ENCODE measurements at places on chromosomes 4 and X.

GRCh38 chr4:87657525-87657924 is 7.4 kb downstream of the DMP1 start:
- no peak for DNase-seq

GRCh38 chrX:46754586-46755061 is 4.3 kb downstream of the SLC9A7 start:
- DNase-seq = no peak

- no peak for DNase-seq
These were observed 20.3 kb downstream of the EVC start for GRCh38 chr4:5730993-5731990.

DNA sequence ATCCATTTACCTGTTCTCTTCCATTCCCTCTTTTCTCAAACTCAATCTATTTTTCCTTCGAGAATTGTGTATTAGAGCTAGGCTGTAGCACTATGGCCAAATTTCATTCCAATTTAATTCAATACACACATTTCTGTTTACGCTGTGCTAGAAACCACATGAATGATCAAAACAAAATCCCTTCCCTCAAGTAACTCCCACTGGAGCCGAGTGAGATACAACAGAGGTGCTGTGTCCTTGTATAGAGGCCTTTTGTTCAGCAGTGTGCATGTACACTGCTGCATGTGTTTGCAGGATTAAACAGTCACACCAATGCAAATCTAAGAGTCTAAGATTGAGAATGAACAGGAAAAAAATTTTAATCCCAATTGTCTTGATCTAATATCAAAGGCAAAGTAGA is 734.2 kb downstream of the RAPGEF2 start:
- no peak for DNase-seq

GRCh38 chrX:97876697-97877407 is 993.1 kb downstream of the RPA4 start:
- DNase-seq = no peak

DNA sequence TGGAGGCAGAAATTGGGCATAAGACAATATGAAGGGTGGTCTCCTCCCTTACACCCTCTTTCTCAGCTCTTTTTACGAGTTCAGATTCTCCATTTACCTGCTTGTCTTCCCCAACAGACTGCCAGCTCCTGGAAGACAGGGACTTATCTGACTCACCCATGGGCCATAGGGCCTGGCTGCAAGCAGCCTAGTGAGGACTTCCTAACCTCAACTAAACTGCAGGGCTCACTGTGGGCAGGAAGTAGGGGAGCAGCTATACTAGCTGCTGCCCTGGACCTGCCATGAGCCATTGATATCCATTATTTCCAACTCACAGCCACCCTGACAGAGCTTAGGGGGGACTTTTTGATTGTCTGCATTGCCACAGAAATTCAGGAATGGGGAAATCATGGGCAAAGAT is 11.5 kb upstream of the ZNF718 start:
- no peak for DNase-seq

DNA sequence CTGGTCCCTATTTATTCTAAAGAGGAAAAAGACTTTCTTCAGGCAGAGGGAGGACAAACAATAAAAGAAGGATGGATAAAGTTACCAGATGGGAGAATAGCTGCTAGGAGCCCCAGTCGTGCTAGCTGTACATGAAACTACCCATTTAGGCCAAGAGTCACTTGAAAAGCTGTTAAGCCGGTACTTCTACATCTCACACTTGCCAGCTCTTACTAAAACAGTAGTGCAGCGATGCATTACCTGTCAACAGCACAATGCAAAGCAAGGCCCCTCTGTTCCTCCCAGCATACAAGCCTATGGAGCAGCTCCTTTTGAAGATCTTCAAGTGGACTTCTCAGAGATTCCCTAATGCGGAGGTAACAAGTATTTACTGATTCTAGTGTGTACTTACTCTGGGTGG is 1138.8 kb downstream of the ARAP2 start:
- DNase-seq = peak; percentile 21

DNA sequence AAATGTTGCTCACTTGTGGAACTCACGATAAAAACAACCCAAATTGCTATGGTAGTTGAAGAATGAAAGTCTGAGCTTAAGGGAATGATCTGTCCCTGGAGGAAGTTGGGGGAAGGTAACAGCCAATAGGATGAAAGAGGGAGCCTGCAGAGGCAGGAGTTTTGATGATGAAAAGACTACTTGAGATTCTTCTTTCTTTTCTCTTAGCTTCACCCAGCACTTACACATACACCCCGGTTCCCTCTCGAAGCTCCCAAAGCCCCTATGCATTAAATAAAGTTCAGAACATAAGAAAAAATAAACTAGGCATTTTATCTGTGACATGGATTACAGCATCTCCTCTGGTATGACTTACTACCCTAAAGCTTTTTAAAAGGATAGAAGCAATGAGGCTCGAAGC is 122.9 kb upstream of the GATB start:
- DNase-seq = no peak

DNA sequence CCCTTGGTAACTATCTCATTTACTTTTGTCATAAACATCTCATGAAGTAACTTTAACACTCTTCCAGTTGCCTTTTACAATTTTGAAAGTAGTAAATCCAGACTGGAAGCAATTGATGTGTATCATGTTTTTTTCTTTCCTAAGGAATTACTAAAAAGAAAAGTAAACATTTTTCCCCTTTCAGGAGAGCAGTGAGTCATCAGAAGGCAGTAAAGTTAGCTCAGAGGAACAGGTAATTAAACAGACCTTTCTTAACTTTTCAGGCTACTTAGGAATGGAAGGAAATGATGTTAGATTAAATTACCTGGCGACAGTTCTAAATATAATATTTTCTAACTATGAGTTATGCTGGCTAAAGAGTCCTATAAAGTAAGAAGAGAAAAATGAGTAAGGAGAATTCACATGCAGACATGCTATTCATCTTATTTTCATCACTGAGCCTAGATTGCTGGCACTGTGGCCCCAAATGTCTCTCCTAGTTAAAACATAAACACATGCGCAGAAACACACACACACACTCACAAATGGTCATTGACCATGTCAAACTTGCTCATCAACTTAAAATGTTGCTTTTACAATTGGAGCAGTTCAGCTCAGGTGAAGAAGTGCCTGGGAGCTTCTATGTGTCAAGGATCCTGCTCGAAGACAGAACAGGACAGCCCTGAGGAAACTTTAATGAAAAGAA is 9.3 kb downstream of the DMP1 start:
- DNase-seq = no peak

- DNase-seq = no peak
These were observed 87.8 kb upstream of the NPNT start for GRCh38 chr4:105807496-105807895.
